ENCODE measurements at places on chromosomes 7 and 10.

GRCh38 chr10:4004144-4004543 is 219.1 kb upstream of the KLF6 start:
- no peak for DNase-seq

DNA sequence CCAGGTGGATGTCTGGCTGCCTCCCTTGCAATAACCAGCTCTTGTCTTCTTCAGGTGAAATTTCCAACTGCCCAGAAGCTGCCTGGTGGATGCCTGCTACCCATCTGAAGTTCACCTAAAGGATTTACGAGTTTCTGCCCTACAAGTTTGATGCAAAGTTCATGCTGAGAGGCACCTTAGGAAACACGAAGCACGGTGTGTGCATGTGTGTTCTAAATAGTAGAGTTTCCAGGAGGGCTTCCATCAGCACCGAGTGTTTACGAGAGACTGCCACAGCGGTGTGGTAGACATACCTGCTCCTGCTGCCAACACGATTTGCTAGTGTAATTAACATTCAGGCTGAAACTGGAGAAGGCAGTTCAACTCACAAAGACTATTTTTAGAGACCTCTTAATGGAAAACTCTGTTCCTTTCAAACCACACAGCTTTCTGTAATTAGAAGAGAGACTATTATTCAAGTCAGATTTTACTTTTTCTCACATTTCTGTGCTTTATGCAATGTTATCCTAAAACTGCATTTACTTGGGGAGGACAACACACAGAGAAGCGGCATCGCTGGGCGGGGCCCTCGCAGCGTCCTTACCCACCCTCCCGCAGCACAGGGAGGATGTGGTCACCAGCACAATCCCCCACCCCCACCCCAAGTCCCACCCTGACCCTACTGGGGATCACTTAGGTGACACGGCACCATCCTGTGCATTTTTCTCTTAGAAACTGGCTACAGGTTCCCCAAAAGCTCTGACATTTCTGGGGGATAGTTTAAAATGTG is 15.5 kb upstream of the CPXM2 start:
- DNase-seq: no peak

DNA sequence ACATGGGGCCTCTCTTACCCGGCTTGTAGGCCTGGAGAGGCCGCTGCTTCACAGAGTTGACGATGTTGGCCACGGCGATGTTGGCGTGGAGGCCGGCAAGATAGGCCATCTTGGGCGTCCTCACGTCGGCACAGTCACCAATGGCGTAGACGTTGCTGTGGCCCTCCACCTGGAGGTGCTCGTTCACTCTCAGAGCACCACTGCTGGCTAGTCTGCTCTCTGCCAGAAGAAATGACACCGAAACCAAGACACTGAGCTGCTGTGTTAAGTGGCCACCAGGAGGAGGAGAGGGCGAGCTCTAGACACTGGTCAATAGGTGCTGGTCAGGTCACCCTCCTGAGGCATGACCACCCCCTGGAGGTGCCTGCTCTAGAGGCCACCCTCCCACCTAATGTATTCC is 17.7 kb downstream of the AIFM2 start:
- DNase-seq: no peak

GRCh38 chr7:44368885-44369284 is 43.5 kb upstream of the CAMK2B start:
- DNase-seq: no peak

DNA sequence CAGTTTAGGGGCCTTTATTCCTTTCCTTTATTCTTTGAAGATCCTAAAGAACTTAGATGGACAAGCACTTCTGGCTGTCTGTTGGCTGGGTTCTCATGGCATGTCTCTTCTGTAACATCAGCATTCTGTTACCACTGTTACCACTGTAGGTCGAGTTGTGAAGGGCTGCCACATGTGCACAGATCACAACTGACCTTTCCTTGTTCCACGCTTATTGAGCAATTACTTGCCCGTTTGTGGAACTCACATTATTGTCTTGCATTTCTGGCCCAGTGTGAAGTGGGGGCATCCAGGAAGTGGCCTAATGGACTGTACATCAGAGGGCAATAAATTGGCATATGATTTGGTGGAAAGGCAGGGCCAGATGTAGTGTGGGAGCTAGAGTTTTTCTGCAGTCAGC is 23.7 kb downstream of the GBF1 start:
- no peak for DNase-seq

DNA sequence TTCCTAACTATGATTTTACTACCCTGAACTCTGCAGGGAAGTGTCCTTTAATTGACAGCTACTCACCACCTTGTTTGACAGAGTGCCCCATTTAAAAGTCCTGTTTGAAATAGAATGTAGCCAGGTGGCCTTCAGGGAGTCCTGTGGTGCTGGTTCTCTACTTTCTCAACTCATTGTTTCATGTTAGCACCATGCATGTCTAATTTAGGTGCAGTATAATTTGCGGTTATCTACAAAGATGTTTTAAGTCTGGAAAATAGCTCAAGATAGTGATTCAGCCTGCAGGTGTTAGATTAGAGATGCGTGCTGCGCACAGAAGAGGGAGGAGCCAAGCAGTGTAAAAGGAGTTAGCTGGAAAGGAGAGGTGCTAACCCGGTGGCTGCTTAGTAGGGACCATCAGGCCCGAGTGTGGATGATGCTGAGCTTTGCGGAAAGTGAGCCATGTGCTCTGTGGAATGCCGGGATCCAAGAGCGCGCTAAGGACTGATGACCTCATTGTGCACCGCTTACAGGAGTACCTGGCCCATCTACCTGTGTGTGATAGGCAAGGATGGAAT is 1.2 kb downstream of the CCM2 start:
- DNase-seq: peak; percentile 31

- no peak for DNase-seq
Observed at GRCh38 chr7:157423886-157424565, 87.2 kb downstream of the DNAJB6 start.
